M059J (cell line): ENCODE measurements at places on chromosomes 2 and 18. TPM values are rescaled to one million over a fixed set of nuclear protein-coding genes. Genes with fewer than 3 reads are reported as not detected.

DNA sequence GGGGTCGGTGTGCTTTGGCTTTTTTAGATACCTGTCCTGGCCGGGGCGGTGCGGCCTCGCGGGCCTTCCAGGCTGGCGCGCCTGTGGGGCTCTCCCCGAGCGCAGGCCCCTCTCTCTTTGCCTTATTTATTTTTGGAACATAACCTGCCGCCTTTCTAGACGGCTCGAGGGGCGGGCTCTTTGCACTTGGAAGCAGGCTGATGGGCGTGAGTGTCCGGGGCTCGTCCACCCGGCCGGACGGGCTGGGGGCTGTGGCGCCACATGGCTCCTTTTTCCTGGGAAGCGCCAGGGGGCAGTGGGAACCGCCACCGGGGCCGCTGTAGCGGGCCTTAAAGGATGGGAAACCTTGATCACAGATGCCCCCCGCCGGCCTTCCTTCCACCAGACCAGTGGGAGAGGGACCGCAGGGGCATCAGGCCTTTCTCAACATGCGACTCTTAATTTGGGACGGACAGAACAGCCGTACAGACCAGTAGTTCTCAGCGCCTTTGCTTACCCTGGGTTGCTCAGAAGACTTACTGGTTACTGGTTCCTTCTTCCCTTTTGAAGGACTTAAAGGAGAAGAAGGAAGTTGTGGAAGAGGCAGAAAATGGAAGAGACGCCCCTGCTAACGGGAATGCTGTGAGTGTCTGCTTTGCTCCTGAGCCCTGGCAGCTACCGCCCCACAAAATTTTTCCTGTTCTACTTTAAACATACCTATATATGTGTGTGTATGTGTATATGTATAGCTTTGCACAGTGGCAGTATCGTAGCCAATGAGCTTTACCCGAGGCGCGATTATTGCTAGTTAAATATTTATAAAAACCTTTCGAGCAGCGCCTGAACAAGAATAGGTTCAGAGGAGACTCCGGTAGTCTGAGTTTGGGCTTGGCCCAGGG, 2.7 kb downstream of the PTMA start:
- no peak for DNase-seq

GRCh38 chr18:22324191-22325131, 93.3 kb downstream of the CTAGE1 start:
- DNase-seq = peak; percentile 51

SLC40A1 gene
- 0.39 and 0.76 TPM in 2 replicates for total RNA-seq

DNA sequence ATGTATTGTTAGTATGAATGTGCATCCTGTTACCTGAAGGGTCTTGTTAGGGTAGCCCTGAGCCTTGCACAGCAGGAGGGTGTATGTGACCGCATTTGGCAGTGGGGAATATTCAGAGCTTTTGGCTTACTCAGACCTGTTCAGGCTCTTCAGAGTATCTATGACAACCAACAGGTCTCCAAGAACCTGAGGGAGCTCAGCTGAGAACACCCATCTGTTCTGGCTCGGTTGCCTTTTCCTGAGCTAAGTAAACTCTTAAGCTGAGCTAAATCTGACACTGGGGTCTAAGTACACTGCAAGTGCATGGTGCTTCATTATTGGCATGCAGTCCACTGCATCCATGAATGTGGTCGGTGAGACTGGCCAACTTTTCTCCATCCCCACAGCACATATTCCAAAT, 92.4 kb upstream of the CHST9 start:
- DNase-seq = no peak

- DNase-seq = peak; percentile 50
Measured at GRCh38 chr18:58051765-58052460, 7.9 kb downstream of the NEDD4L start.

DNA sequence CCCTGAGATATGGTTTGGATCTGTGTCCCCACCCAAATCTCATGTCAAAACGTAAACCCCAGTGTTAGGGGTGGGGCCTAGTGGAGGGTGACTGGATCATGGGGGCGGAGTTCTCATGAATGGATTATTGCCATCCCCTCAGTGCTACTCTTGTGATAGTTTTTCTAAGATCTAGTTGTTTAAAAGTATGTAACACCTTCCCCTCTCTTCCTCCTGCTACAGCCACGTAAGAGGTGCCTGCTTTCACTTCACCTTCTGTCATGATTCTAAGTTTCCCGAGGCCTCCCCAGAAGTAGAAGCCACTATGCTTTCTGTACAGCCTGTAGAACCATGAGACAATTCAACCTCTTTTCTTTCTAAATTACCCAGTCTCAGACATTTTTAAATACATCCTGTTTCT, 16.9 kb downstream of the PUM2 start:
- DNase-seq = no peak

GRCh38 chr2:119180892-119181291, 22.3 kb upstream of the C1QL2 start:
- no peak for DNase-seq

GRCh38 chr2:6982934-6983589, 65.8 kb downstream of the RNF144A start:
- DNase-seq = no peak

UGT1A4 gene
- total RNA-seq = not detected in 2 replicates

GRCh38 chr2:111661286-111661940, 222.6 kb downstream of the ANAPC1 start:
- DNase-seq = no peak

GMCL1 gene
- 3.5 and 9.4 TPM in 2 replicates for total RNA-seq

GRCh38 chr2:110994250-110994961, 126.3 kb upstream of the BCL2L11 start:
- no peak for DNase-seq

DNA sequence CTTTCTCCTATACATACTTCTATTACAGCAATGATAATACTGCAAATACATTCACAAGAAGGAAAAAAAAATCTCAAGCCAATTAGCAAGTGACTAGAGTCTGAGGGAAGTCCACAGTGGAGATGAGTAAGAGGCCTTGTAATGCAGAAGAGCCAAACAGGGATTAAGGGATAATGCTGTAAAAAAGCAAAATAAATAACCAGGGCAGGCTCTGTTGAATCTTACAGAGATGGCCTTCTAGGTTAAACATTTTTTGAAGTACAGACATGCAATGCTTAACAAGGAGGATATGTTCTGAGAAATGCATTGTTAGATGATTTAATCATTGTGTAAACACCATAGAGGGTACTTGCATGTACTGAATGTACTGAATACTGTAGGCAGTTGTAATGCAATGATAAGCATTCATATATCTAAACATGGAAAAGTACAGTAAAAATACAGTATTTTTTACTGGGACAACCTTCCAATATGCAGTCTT, 122.1 kb upstream of the RMDN2 start:
- DNase-seq = peak; percentile 93

- no peak for DNase-seq
Measured at GRCh38 chr2:241720560-241720959, 13.9 kb upstream of the D2HGDH start.

DNA sequence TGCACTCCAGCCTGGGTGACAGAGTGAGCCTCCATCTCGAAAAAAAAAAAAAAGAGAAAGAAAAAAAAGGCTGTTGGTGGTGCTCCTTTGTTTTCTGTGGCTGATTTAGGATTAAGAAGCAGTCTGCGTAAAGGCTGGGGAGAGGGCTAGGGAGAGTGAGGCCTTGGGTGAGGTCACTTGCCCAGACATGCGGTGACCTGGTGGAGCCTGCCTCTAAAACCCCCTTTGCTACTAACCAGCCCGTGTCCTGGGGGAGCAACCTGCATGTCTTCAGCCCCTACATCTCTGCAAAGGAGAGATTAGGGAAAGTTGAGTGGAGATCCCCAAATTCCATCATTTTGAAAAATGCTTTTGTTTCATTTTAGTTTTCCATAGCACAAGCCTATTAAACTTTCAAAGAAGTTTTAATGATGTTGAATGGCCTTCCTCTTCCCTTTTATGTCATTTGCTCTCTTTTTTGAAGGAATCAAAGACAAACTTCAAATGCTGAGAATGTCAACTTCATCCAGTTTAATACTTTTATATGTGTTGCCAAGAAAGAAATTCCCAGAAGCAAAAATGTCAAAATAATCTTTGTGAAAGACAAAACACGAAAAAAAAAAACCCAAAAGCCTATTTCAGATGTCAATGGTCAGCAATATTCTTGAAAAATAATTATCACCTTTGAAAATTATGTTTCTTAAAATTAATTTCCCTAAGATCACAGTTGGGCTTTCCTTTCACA, 38.9 kb upstream of the RALBP1 start:
- DNase-seq = no peak

GRCh38 chr2:40256649-40257048, 195.2 kb downstream of the SLC8A1 start:
- DNase-seq = peak; percentile 33

GRCh38 chr2:68234405-68234804, 17.9 kb downstream of the PPP3R1 start:
- no peak for DNase-seq

- DNase-seq = peak; percentile 82
Measured at GRCh38 chr18:63869851-63870250, 17.7 kb upstream of the SERPINB2 start.

RESP18 gene
- not detected in 2 replicates for total RNA-seq

- no peak for DNase-seq
Measured at GRCh38 chr2:157345647-157346389, 20.2 kb upstream of the ERMN start.

AKAIN1 gene
- not detected in 2 replicates for total RNA-seq

SERPINB3 gene
- not detected in 2 replicates for total RNA-seq

GALNT5 gene
- total RNA-seq = 28.8 and 36.1 TPM in 2 replicates

GRCh38 chr18:69948919-69949537, 1.4 kb upstream of the CD226 start:
- DNase-seq = no peak

CYP27C1 gene
- 0.96 and 1.7 TPM in 2 replicates for total RNA-seq

DNA sequence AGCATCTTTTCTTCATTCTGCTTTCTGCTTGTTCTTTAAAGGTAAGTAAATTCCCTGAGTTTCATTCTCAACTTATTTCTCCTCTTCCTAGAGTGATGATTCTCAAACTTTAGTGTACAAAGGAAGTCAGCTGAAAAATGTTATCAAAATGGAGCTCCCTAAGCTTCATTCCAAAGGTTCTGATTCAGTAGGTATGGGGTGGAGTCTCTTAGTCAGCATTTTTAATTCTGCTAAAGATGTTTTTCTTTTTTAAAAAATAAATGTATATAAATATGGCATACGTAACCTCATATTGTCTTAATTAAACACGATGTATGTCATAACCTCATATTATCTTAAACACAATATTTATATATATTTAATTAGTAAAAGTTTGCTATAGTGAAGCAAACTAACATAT, 3.1 kb upstream of the CSRNP3 start:
- DNase-seq = no peak

DNA sequence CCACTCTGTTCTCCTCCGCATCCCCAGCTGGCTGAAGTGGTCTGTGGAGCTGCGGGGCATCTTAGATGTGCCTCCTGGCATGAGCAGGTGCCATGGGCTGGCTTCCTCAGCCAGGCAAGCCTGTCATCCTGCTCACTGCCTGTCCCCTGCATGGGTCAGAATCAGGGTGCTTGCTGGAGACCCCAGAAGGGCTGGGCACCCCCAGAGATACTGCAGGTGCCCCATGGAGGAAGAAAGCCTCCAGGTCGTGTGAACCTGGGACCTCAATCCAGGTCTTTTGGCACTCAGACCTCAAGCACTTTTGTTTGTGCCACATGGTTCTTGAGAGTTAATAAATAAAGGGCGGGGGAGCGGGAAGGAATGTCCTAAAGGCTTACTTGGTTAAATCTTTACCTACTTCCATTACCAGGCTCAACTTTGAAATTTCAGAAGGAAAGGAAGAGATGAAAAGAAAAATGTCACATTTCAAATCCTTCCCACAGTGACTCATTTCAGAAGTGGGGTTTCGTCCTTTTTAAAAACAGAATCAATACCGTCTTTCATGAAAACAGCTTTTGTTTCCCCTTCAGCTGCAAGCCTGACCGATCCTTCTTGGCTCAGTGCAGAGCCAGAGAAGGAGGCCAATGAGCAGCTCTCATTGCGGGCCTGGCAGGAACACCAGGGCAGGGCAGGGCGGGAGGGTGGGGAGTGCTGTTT, 69.9 kb downstream of the RHOB start:
- no peak for DNase-seq

PMAIP1 gene
- total RNA-seq = 37.9 and 87.1 TPM in 2 replicates

ZNF892 gene
- total RNA-seq = 1.6 and 2.7 TPM in 2 replicates

SLC16A14 gene
- total RNA-seq = 0.42 and 0.81 TPM in 2 replicates

TDRD15 gene
- total RNA-seq = not detected in 2 replicates

DNA sequence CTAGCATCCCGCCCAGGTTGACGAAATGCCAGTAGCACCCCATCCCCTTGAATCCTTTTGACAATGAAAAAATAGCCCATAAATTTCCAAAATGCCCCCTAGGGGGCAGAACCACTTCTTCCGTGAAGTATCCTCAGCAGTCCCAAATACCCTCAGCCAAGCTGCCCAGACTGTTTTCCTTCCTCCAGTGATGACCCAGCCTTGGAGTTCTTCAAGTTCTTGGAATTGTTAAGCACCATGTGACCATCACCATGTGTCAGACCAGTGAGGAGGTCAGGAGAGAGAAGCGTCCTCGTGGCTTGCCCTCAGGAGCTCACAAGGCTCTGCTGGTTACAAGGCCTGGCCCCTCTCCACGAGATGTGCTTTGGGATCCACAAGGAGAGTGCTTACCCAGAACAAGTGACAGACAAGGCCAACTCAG, 1.4 kb upstream of the SLC23A3 start:
- DNase-seq = peak; percentile 72

MSTN gene
- 1.0 and 1.2 TPM in 2 replicates for total RNA-seq

- peak; percentile 44 for DNase-seq
Measured at GRCh38 chr2:26344581-26345282, 1.2 kb upstream of the SELENOI start.

RTTN gene
- 12.5 and 18.2 TPM in 2 replicates for total RNA-seq

- DNase-seq = no peak
Measured at GRCh38 chr18:62938006-62938405, 222.7 kb downstream of the PHLPP1 start.

SERPINB13 gene
- not detected in 2 replicates for total RNA-seq

C2orf72 gene
- 1.1 and 1.6 TPM in 2 replicates for total RNA-seq

GRCh38 chr2:75077909-75078308, 119.5 kb downstream of the POLE4 start:
- DNase-seq = no peak

GRCh38 chr2:24362253-24362652, 1.9 kb upstream of the ITSN2 start:
- no peak for DNase-seq

DNA sequence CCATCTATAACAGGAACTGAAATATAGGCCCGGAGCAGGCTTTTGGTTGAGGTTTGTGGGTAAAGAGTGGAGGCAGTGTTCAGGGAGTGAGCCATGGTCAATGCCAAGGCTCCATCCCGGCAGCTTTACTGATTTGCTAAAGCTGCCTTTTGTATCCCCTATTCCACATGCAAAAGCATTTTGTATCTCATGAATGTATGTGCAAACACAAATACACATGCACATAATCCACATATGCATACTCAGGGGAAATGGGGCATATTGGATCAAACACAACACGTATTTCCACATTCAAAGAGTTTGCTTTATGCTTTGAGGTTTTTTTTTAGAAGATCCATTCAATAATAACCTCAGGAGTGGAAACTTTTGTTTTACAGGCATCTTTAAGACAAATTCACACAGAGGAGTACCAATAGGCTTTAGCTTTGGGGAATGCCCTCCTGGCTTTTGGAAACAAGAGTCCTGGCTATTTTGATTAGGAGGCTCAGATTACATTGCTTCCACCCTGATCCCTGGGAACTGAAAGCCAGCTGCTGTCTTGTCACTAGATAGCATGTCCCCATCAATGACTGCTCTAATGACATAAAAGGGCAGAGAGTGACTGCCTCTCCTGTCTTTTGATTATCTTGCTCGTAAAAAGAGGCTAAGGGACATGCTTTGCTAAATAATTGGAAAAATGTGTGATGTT, 263.2 kb downstream of the EN1 start:
- no peak for DNase-seq
